ENCODE measurements at places on chromosomes 5 and 9. TPM values are rescaled to one million over a fixed set of nuclear protein-coding genes. Genes with fewer than 3 reads are reported as not detected.

GRCh38 chr5:154076240-154076922 lies 37.6 kb downstream of the MFAP3 start:
- H3K27ac ChIP-seq, result no peak overlapping the region
- DNase-seq, result no peak
- H3K36me3 ChIP-seq, result no peaks in the 10 kb centered on the region
- no peak overlapping the region for H3K4me3 ChIP-seq
- no peaks in the 10 kb centered on the region for H3K27me3 ChIP-seq

TUSC1 gene
- total RNA-seq, result 28.0 TPM

DNA sequence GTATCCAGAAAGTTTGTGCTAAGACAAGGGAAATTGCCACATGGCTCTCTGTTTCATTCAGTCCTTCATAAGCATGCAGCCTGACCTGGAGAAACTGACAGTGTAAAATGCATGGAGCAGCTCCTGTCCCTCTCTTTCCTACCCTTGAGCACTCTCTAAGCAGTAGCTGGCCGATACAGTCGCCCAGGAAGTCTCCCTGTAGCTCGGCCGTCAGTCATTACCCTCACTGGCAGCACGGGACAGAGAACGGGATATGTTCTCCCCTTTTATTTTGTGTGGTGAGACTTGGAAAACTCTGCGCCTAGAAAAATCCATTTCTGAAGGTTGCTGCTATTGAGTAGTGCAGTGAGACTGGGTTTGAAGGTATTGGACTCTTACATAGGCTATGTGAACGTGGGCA lies 56.8 kb upstream of the KCNMB1 start:
- H3K36me3 ChIP-seq, result no peaks in the 10 kb centered on the region
- H3K27ac ChIP-seq, result no peak overlapping the region
- no peak overlapping the region for H3K4me3 ChIP-seq
- no peak for DNase-seq

DCTN4 gene
- total RNA-seq, result 37.8 TPM

- peaks cover 3% of the 10 kb centered on the region for H3K36me3 ChIP-seq
- DNase-seq, result no peak
- H3K4me1 ChIP-seq, result peaks cover 20% of the 10 kb centered on the region
- H3K4me3 ChIP-seq, result peak overlapping the region; percentile 60
Observed at GRCh38 chr5:73497497-73498056, 665 bp upstream of the BTF3 start.

- no peak for DNase-seq
- no peaks in the 10 kb centered on the region for H3K4me1 ChIP-seq
- no peaks in the 10 kb centered on the region for H3K36me3 ChIP-seq
- H3K4me3 ChIP-seq, result no peak overlapping the region
Observed at GRCh38 chr5:72133212-72133990, 26.1 kb downstream of the MAP1B start.

DNA sequence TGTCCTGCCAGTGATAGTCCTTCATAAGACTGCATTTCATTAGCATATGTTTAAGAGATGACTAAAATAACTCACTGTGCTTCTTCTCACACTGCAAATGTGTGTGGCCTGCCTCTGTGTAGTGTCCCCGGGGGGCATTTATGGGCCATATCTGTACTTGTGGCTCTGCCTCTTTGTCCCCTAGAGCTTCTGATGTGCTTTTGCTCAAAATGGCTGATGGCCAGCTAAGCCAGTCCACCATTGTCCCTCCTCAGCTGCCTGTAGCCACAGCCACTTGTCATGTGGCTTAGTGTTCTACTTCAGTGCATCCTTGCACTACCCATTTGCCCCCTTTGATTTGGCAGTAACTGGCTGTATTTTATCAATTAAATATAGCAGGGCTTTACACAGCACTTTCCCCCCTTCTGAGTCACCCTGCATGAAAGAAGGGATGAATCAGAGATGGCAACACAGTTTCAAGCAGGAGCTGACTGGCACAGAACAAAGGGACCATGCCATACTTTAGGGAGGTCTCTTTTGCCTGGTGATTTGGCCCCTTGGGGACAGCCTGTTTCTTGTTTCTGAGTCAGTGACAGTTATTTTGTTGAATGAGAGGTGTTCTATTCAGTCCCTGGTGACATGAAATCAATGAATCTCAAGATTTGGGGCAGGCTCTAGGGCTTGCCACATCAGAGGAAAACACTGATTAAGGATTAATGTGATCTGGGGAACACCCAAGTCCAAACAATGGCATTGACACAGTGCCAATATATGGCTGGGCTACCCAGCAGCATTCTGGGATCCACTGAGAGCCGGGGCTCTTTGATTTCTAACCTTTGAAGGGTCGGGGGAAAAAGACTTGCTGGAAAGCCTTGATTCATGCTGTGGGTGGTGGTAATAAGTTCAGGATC lies 245.5 kb downstream of the SMARCA2 start:
- no peaks in the 10 kb centered on the region for H3K4me1 ChIP-seq
- no peak overlapping the region for H3K27ac ChIP-seq
- no peak for DNase-seq

GRCh38 chr5:77003246-77003645 lies 27.0 kb upstream of the AGGF1 start:
- H3K4me3 ChIP-seq, result no peak overlapping the region
- DNase-seq, result no peak
- no peaks in the 10 kb centered on the region for H3K36me3 ChIP-seq
- H3K4me1 ChIP-seq, result no peaks in the 10 kb centered on the region
- no peaks in the 10 kb centered on the region for H3K27me3 ChIP-seq
- H3K27ac ChIP-seq, result no peak overlapping the region

PCDHGA11 gene
- total RNA-seq, result 2.0 TPM

GRCh38 chr9:95249986-95250385 lies 67.5 kb downstream of the FANCC start:
- no peak overlapping the region for H3K4me3 ChIP-seq
- no peaks in the 10 kb centered on the region for H3K4me1 ChIP-seq
- H3K27me3 ChIP-seq, result no peaks in the 10 kb centered on the region
- H3K36me3 ChIP-seq, result no peaks in the 10 kb centered on the region
- DNase-seq, result no peak

- no peak overlapping the region for H3K4me3 ChIP-seq
- no peaks in the 10 kb centered on the region for H3K36me3 ChIP-seq
- no peaks in the 10 kb centered on the region for H3K27me3 ChIP-seq
- H3K27ac ChIP-seq, result no peak overlapping the region
- no peaks in the 10 kb centered on the region for H3K4me1 ChIP-seq
- DNase-seq, result no peak
Observed at GRCh38 chr5:74877624-74878304, 11.6 kb upstream of the FAM169A start.

DNA sequence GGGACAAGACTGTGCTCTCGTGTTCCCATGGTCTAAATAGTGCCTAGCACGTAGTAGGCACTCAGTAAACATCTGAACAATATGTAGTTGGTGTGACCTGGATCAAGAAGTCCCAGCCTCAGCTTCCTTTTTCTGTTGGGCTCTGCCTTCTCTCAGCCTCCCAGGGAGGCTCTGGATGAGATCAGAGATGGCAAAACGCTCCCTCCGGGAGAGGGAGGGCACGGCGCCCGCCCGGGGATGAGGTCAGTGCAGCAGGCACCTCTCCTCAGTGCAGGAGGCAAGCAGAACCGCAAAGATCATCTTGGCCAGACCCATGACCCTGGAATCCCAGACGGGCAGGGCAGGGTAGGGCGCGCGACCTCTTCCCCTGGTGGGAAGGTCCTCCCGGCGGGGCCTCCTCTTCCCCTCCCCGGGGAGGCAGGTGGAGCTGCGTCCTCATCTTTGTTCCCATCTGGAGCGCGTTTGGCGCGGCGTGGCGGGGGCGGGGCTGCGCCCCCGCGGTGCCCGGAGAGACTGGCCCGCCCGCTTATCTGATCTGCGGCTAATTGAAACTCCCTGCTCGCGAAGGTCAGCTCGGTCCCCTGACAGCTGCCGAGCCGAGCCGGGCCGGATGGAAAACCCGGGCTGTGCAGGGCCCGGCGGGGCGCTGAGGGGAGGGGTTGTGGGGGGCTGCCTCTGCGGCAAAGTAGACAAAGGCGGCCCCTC lies 60.9 kb downstream of the CXXC5 start:
- peak; percentile 91 for DNase-seq
- no peaks in the 10 kb centered on the region for H3K27me3 ChIP-seq
- peak overlapping the region; percentile 51 for H3K27ac ChIP-seq

- H3K4me1 ChIP-seq, result no peaks in the 10 kb centered on the region
- H3K4me3 ChIP-seq, result no peak overlapping the region
- no peaks in the 10 kb centered on the region for H3K36me3 ChIP-seq
- no peak overlapping the region for H3K27ac ChIP-seq
- no peaks in the 10 kb centered on the region for H3K27me3 ChIP-seq
Observed at GRCh38 chr5:79229357-79230174, 6.4 kb upstream of the JMY start.

UBAP1 gene
- 44.7 TPM for total RNA-seq

DNAI1 gene
- 39.8 TPM for total RNA-seq

SIT1 gene
- 1.8 TPM for total RNA-seq

GRCh38 chr5:129804705-129805104 lies 56.8 kb downstream of the MINAR2 start:
- no peaks in the 10 kb centered on the region for H3K36me3 ChIP-seq
- DNase-seq, result no peak
- no peaks in the 10 kb centered on the region for H3K4me1 ChIP-seq
- H3K27ac ChIP-seq, result no peak overlapping the region
- H3K27me3 ChIP-seq, result no peaks in the 10 kb centered on the region

DNA sequence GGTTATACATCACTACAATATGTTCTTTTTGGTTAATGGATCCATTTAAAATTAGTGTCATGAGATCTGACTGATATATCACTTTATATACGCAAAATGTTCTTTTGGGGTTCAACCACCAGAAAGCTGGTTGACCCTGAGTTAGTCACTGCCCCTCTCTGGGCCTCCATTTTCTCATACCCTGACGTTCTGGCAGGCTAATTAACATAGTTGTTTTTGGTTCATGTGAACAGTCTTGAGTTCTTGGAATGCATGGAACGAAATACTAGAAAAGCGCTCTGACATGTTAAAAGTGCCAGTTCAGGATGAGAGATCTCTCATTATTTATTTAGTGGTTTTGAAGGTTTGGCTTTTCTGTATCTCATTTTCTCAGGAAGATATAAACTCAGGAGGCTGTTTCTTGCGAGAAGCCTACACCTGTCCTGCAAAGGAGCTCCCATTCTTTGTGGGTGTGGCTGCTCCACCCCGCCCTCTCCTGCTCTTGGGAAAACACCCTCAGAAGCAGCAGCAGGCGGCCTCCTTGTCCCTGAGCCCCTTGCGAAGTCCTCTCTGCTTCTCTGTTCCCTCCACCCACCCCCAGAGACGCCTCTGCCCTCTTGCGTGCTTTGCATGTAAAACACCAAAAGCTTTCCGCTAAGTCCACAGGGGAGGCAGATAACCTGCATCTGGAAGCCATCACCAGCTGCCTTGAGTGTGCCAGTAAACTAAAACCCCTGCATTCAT lies 302.4 kb upstream of the PANK3 start:
- H3K4me3 ChIP-seq, result no peak overlapping the region
- H3K36me3 ChIP-seq, result no peaks in the 10 kb centered on the region
- no peaks in the 10 kb centered on the region for H3K4me1 ChIP-seq

TMEM141 gene
- 106 TPM for total RNA-seq

GRCh38 chr5:3356016-3356415 lies 239.6 kb upstream of the IRX1 start:
- no peak for DNase-seq
- no peaks in the 10 kb centered on the region for H3K36me3 ChIP-seq
- no peak overlapping the region for H3K27ac ChIP-seq
- no peaks in the 10 kb centered on the region for H3K4me1 ChIP-seq

All from upper lobe of left lung (tissue), 6 donors.